Endodermal cell (in vitro differentiated cells): ENCODE measurements at places on chromosomes 6 and 20.

- no peaks in the 10 kb centered on the region for H3K36me3 ChIP-seq
- no peaks in the 10 kb centered on the region for H3K4me1 ChIP-seq
- H3K27ac ChIP-seq = no peak overlapping the region
- H3K27me3 ChIP-seq = no peaks in the 10 kb centered on the region
Measured at GRCh38 chr6:45647341-45648261, 269.9 kb upstream of the SUPT3H start.

GRCh38 chr6:28988536-28989311, 16.4 kb downstream of the ZNF311 start:
- DNase-seq = peak; percentile 98
- peak overlapping the region; percentile 79 for H3K4me3 ChIP-seq
- H3K4me1 ChIP-seq = no peaks in the 10 kb centered on the region
- H3K27ac ChIP-seq = no peak overlapping the region
- H3K36me3 ChIP-seq = no peaks in the 10 kb centered on the region
- no peaks in the 10 kb centered on the region for H3K27me3 ChIP-seq

DNA sequence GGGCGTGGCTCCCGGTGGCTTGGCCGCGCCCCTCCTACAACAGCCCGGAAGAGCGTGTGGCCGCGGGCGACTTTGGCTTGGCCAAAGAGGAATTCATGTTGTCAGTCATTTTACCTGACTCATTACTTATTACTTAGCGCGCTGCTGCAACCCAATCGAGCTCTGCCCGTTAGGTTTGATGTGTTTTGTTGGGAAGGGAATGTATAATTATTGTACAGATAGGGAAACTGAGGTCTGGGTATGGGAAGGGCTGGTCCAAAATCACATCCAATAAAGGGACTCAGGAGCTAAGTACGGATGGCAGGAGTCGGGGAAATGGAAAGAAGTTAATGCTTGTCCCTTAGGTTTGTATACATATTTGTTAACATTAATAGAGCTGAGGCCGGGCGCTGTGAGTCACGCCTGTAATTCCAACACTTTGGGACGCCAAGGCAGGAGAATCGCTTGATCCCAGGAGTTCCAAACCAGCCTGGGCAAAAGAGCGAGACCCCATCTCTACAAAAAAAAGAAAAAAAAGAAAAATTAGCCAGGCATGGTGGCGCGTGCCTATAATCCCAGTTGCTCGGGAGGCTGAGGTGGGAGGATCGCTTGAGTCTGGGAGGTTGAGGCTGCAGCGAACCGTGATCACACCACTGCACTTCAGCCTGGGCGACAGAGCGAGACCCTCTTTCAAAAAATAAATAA, 639 bp upstream of the ZNF335 start:
- peaks cover 3% of the 10 kb centered on the region for H3K4me1 ChIP-seq
- peaks cover 16% of the 10 kb centered on the region for H3K36me3 ChIP-seq

DNA sequence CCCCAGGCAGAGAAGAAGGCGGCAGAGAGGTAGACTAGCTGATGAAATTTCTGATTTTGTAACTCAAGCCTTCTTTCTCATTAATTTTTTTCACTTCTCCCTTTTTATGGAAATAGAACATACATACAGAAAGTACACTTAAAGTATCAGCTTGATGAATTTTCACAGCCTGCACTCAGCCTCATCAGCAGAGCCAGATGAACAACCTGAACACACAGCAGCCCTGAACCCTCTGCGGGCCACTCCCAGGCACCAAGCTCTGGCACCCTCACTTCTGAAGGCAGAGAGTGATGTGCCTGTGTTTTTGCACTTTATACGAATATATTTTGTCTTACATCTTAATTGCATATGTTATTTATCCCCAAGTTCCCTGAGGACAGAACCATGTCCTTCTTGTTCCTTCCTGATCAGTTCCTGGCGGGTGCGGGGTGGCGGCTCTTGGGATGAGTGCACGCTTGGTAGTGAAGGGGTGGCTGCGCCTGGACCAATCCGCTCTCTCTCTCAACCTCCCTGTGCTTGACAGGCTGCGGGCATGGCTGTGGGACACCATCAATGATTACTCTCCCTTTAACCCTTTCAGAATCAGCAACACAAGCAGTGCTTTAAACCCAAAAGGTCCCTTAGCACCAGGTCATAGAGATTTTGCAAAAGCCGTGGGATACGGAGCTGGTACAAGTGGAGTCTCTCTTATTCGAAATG, 34.8 kb upstream of the AFDN start:
- DNase-seq = no peak
- no peaks in the 10 kb centered on the region for H3K36me3 ChIP-seq
- H3K4me1 ChIP-seq = no peaks in the 10 kb centered on the region
- H3K27me3 ChIP-seq = no peaks in the 10 kb centered on the region
- no peak overlapping the region for H3K4me3 ChIP-seq

DNA sequence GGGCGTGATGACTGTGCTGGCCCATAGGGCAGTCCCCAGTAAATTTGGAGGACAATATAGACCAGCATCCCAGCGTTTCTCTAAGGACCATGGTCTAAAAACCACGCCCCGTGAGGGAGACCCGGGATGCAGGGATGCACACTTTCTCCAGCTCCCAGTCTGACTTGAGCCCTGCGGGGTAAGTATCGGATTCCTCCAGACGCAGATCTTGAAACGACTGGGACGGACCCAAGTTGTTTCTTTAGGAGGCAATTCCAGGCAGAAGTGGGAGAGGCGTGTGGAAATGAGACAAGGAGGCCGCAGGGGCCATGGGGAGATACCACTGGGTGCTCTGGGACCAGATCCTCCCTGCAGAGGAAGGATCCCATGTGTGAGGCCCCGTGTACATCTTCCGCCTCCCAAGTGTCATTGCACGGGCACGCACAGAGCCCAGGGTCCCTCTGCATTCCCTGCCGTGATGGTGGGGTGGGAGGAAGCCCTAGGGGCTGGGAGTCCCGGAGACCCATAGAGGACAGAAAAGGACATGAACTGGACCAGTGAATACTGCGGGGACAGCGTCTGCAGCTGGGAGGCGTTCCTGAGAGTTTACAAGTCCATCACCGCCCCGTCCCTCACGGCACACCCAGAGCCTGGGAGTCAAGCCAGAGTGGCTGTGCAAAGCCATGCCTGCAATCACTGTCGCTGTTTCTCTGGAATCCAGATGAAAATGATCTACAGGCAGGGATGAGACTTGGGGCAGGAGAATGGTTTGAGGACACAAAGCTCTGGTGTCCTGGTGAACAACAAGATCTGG, 522.9 kb downstream of the CDH26 start:
- H3K36me3 ChIP-seq = no peaks in the 10 kb centered on the region
- H3K27ac ChIP-seq = no peak overlapping the region
- H3K4me1 ChIP-seq = no peaks in the 10 kb centered on the region
- no peak overlapping the region for H3K4me3 ChIP-seq
- H3K27me3 ChIP-seq = no peaks in the 10 kb centered on the region
- DNase-seq = no peak

GRCh38 chr20:38386004-38386403, 39.7 kb downstream of the LBP start:
- no peak overlapping the region for H3K27ac ChIP-seq
- H3K4me1 ChIP-seq = no peaks in the 10 kb centered on the region
- H3K4me3 ChIP-seq = no peak overlapping the region
- H3K27me3 ChIP-seq = no peaks in the 10 kb centered on the region
- no peak for DNase-seq
- H3K36me3 ChIP-seq = no peaks in the 10 kb centered on the region

- H3K27me3 ChIP-seq = no peaks in the 10 kb centered on the region
- H3K4me3 ChIP-seq = no peak overlapping the region
- DNase-seq = no peak
- H3K4me1 ChIP-seq = no peaks in the 10 kb centered on the region
Measured at GRCh38 chr6:129508477-129509145, 201.4 kb downstream of the ARHGAP18 start.

- H3K36me3 ChIP-seq = no peaks in the 10 kb centered on the region
- no peaks in the 10 kb centered on the region for H3K27me3 ChIP-seq
- no peak overlapping the region for H3K4me3 ChIP-seq
- DNase-seq = peak; percentile 55
- no peaks in the 10 kb centered on the region for H3K4me1 ChIP-seq
Measured at GRCh38 chr6:163837691-163838431, 423.3 kb downstream of the QKI start.

DNA sequence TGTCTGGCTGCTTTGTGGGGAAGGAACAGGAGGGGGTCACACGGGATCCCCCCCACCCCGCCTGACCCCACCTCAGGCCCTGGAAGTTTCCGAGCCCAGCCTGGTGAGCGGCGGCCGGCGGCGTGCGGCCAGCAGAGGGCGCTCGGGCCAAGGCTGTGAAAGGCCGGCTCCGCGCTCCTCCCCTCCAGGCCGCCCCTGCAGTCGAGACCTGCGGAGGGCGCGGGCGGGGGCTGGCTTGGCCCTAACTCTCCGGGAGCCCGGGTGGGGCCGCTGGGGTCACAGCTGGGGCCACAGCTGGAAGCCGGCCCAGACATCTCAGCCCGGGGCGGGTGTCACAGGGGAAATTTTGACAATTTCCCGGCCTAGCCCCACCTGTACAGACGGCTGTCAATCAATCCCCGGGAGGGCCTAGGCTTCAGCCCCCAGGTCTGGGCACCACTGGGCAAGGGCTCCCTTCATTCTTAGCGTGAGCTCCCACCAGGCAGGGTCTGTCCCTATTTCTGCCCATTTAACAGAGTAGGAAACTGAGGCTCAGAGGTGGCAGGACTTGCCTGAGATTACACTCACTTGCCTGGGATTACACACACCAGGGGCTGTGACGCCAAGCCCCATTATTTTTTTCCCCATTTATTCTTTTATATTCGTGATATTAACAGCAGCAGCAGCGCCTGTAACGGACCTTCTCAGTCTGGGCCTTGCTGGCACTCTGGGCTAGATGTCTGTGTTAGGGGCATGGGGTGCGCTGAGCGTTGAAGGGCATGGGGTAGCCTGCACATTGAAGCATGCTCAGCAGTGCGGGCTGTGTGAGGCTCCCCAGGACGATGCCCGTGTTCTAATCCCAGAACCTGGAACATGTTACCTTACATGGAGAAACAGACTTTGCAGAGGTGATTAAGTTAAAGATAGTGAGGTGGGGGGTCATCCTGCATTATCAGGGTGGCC, 23.0 kb downstream of the ZBP1 start:
- no peaks in the 10 kb centered on the region for H3K4me1 ChIP-seq
- no peaks in the 10 kb centered on the region for H3K36me3 ChIP-seq
- DNase-seq = peak; percentile 91
- H3K27ac ChIP-seq = no peak overlapping the region

DNA sequence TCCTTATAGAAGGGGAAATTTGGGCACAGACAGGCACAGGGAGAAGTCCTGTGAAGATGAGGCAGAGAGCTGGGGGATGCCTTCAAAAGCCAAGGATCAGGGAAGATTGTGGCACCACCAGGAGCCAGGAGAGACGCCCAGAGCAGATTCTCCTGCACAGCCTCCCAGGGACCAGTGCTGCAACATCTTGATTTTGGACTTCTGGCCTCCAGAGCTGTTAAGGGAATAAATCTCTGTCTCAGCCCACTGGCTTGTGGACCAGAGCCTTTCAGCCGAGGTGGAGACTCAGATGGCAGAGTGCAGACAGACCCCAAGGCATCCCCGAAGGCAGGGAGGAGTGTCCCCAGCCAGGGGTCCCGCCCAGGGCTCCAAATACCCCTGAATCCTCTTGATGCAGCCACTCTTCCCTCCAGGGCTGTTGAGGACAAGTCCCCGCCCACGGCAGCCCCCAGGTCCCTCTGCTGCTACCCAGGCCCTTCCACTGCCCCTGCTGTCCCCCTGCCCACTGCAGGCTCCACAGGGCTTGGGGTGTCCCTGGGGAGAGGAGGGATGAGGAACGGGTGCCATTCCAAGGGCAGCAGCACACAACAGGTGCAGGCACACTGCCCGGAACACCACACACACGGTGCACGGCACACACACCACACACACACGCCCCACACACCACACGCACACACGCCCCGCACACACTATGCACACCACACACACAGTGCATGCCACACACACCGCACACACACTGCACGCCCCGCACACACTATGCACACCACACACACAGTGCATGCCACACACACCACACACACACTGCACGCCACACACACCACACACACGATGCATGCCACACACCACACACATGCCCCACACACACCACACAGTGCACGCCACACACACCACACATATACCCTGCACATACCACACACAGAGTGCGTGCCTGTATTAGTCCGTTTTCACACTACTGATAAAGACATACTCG, 311.4 kb downstream of the TAF4 start:
- DNase-seq = no peak
- no peaks in the 10 kb centered on the region for H3K4me1 ChIP-seq
- no peaks in the 10 kb centered on the region for H3K36me3 ChIP-seq
- no peaks in the 10 kb centered on the region for H3K27me3 ChIP-seq
- no peak overlapping the region for H3K4me3 ChIP-seq
- no peak overlapping the region for H3K27ac ChIP-seq

DNA sequence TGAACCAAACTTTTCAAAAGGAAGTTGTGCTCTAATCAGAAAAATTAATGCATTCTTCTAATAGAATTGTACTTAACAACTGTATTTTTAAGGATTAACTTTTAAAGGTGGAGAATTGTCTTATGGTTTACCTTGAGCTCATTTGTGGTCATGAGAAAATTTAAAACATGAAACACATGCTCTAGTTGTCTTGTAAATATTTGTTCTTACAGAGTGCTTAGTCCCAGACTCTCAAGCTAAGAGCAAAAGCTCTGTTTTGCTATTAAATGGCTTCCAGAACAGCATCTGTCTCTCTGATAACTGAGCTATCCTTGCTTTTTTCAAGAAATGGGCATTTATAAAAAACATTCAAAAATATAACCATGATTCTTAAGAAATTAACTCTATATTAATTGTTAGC, 512.2 kb upstream of the SYNCRIP start:
- no peaks in the 10 kb centered on the region for H3K4me1 ChIP-seq
- H3K27ac ChIP-seq = no peak overlapping the region
- H3K27me3 ChIP-seq = no peaks in the 10 kb centered on the region
- DNase-seq = no peak

GRCh38 chr6:43120944-43121913, 45.1 kb downstream of the PTK7 start:
- peak; percentile 73 for DNase-seq
- no peak overlapping the region for H3K27ac ChIP-seq
- no peak overlapping the region for H3K4me3 ChIP-seq
- no peaks in the 10 kb centered on the region for H3K27me3 ChIP-seq
- H3K36me3 ChIP-seq = no peaks in the 10 kb centered on the region

DNA sequence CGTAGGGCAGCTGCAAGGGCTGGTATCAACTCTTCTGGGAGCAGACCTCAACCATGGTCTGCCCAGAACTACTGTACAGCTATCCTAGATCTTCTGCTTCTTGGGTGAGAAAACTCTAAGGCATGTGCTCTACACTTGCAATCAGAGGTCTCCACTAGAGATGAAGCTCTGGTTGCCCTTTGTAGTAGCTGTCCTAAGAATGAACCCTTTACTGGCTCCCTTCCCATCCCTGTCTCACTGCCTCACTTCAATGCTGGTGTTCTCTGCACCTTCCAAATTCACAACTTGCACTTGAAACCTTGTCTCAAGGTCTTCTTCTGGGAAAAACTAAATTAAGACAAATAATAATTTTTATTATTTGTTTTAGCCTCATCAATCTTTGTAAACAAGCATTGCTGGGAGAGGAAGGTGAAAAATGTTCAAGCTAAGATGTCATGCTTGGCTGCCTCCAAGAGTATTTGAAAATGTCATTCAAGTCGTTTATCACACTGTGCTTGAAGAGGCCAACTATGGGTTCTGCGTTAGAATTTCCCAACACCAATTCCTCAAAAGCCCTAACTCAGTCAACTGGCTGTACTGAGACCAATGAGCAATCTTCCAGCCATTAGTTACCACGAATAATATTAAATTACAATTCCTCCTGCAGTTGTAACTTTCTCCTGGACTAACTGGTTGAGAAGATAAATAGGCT, 255.7 kb upstream of the PRND start:
- H3K4me1 ChIP-seq = no peaks in the 10 kb centered on the region
- H3K4me3 ChIP-seq = no peak overlapping the region
- H3K36me3 ChIP-seq = no peaks in the 10 kb centered on the region
- DNase-seq = no peak
- no peak overlapping the region for H3K27ac ChIP-seq
